ENCODE measurements at places on chromosomes 1 and 21.

DNA sequence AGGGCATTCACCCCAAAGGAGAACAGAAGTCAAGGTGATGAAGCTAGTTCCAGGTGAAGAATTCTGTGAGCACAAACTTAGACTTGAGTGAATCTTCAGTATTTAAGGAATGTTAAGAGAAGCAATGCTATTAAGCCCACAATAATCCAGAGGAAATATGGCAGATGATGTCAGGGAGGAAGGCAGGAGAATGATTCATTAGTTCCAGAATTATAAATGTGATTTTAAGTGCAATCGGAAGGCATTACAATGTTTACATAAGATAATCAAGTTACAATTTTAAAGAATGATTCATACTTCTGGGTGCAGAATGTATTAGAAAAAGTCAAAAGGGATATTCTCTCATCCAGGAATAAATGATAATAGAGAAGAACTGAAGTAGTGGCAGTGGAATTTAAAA, 545.2 kb upstream of the BRINP3 start:
- DNase-seq: no peak

DNA sequence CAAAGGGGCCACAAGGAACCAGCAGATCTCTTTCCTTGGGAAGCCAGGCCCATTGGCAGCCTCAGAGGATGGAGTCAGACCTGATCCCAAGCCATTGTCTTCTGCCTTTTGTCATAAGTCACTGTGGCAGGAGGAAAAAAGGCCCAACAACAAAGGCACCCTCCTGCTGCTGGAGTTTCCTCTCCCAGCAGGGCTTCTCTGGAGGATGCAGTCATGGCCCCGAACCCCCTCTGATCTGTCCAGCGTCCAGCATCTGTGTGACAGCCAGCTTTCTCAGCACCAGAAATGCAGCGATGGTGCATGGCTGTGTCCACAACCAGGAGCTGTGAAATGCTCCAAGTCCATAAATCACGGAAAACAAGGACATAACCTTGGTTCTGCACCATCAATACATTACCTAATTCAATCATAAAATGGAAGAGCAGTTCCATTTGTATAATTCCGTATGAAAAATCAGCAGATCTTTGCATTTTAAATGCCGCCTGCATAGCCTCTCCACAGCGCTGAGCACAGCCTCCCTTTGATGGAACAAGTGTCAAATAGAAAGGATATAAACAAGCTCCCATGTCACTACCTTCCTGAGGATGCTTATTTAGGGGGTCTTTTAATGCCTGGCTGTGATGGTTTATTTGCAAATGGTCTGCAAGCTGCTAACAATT, 30.6 kb downstream of the AJAP1 start:
- no peak for DNase-seq

- no peak for DNase-seq
Measured at GRCh38 chr1:224880593-224881307, 48.7 kb upstream of the DNAH14 start.

DNA sequence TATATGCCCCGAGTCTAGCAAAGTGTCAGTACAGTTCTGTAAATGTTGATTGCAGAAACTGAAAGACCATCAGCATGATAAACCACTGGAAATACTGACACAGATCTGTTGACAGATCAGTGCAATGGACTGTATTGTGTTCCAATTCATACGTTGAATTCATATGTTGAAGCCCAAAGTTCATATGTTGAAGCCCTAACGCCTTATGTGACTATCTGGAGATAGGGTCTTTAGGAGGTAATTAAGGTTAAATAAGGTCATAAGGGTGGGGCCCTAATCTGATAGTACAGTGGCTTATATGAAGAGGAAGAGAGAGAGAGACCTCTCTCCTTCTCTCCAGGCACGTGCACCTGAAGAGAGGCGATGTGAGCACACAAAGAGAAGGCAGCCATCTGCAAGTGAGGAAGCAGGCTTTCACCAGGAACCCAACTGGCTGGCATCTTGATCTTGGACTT, 144.7 kb downstream of the MRPL39 start:
- DNase-seq: no peak

DNA sequence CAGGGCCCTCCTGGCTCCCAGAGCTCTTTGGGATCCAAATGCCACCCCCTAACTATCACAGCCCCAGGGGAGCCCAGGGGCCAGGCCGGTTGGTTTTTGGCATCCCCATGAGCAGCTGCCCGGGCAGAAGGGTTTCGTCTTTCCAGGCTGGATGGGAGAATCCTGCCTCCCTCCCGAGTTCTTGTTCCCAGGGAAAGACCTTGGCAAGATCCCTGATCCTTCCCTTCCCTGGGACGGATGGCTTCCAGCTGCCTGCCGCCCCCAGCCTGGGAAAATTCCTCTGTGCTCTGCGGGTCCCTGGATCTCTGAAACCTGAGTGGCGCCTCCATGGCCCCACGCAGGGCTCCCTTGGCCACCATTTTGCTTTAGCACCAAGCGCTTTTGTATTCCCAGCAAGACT, 55.6 kb downstream of the TAS1R2 start:
- no peak for DNase-seq

DNA sequence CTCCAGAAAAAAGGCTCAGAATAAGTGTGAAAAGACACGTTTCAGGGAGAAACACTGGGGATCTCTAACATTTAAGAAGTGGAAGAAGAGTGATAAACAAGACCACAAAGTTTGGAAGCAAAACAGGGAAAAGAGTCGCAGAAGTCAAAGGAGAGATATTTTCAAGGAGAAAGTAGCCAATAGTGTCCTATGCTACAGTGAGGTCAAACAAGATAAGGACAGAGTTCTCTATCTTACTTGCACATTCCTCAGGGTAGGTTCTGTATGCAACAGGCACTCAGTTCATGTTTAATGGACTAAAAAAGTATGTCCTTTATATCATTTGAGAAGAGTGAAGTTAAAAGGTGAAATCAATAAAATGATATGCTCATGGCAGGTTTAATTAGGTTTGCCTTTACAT, 13.8 kb upstream of the EDEM3 start:
- no peak for DNase-seq

GRCh38 chr1:160291248-160292220, 6.6 kb upstream of the PEX19 start:
- DNase-seq: peak; percentile 36

DNA sequence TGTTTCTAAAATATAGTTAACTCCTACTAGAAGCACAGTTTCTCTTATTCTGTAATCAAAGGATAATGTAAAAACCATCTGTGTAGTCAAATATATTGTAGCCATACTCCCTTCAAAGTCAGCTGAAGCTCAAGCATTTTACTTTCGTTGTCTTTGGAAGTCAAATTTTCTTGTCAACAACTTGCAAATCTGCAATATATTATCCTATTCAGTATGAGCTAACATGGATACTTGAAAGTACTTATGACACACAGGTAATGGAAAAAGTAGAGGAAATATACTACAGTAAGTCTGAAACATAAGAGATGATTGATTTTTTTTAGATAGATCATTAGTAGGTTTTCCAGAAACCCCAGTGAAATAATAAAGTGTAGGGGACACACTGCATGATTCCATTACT, 121.5 kb downstream of the COL24A1 start:
- no peak for DNase-seq

DNA sequence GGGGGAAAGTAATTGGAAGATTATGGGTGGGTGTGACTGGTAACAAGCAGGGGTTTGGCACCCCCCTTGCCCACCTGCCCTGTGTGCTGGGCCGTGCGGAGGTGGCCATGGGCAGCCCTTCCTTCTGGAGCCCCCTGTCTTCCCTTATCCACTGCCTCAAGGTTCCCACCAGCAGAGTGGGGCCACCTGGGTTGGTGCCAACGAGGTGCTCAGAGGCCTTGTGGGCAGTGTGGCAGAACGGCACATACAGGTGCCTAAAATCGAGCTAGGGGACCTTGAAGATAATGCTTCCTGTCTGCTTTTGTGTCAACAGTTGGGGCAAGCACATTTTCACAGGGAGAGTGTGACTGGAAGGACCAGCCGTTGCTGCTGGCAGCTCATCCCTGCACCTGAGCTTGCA, 161.8 kb downstream of the PCBP3 start:
- DNase-seq: no peak

DNA sequence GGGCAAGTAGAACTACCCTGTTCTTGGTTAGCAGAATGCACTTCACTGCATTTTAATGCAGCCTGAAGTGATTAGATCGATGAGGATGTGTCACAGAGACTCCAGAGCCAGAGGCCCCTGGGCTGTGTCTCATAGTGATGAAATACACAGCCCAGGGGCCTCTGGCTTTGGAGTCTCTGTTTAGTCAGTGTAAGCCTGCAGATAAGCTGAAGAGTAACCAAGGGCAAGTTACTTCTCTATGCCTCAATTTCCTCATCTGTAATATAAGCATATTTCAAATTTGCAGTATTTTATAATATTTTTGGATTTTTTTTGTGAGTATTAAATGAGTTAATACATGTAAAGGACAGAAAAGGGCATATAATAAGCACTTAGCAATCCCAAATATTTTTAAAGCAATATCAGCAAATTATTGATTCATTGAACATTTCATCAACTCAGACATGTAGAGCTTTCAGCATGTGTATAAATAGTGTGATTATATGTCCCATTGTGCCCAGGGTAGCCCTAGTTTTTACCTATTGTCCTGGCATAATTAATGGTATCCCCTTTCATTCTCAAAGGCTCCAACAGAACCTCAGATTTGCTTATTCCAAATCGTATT, 23.6 kb upstream of the APOBEC4 start:
- DNase-seq: no peak

GRCh38 chr1:17485281-17485680, 45.8 kb upstream of the RCC2 start:
- DNase-seq: no peak

DNA sequence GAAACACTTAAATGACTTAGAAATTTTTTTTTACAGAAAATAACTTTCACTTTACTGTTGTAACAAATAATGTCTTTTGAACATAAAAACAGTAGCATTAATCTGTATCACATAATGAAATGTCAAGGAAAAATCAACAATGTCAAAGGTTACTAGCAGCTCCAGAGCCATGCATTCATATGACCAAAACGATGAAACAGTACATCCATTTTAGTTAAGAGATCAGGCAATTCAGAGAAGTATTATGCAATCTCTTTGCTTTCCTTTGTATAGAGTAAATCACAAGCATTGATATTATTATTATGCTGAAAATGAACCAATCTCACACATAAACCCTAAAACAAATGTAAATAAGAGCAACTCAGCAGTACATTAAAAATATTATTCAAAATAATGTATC, 748.9 kb downstream of the PLA2G4A start:
- DNase-seq: no peak

DNA sequence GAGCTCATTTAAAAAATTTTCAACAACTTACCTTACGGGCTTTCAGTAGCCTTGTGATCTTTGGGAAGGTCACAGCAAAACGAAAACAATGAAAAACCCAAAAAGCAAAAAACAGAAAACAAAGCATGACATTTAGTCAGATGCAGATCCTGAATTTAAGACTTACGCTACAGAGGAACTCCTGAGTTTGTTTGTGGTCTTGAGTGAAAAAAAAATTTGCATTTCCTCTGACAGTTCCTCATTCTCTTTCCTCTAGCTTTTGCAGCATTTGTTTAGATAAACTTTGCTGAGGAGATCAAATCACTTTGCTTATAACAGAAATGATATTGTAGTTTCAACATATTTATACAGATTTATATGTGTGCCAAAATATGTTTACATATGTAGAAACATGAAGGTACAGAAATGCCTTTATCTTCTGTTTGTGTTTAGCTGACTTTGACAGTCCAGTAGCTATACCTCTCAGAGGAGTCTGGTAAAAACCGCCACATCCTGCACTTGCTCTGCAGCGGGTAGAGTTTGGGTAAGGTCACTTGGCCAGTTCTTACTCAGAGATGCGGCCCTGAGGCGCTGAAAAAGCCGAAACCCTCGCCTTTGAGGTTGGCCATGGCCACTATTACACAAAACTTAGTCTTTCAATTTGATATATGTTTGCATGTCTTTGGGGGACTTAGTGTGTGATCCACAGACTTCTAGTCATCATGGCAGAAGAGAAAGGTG, 142.5 kb downstream of the TNR start:
- no peak for DNase-seq

- DNase-seq: no peak
Measured at GRCh38 chr1:39567302-39567701, 9.3 kb downstream of the PABPC4 start.

DNA sequence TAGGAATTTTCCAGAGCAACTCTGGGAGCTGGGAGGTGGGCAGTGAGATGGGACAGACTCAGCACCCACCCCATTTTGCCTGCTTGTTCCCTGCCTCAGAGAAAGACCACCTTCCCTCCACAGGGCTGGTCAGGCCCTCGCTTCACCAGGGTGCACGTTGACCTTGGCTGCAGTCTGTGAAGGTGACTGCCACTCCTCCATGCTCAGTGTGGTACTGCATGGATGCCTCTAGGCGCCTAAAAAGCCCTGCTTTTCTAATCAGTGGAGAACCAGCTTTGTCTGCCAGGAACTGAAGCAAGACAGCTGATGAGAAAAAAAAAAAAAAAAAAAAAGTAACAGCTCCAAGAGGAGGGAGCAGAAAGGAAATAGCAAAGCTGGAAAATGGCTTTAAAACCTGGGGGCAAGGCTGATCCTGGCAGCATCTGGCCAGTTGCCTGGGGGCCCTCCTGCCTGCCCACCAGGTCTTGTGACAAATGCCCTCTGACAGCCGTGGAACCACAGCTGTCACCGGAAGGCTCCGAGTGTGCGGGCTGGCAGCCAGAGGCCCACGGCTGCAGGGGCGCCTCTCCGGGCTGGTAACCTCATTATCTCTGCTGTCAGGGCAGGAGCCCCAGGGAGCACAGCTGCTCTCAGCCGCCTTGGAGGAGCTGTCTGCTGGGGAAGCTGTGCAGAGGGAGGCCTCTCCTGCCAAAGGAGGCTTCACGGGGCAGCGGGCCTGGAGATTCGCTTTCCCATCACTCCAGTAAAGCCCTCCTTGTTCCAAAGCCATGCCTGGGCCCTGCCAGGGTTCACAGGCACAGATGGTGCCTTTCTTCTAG, 13.7 kb downstream of the KIAA1614 start:
- no peak for DNase-seq

DNA sequence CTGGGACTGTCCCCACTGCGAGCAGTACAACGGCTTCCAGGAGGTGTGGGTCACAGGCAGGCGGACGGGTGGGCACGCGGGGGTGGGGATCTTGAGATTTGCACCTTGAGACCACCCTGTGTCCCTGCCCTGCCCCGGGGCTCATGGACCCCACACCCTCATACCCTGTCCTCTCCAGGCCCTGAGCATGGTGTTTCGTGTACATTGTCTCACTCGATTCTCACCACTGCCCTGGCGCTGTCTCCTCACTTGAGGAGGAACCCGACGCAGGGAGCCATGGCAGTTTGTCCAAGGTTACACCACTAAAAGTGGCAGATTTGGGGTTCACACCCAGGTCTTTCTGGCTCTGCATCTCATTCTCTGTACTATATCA, 7.2 kb downstream of the TMEM201 start:
- DNase-seq: no peak

DNA sequence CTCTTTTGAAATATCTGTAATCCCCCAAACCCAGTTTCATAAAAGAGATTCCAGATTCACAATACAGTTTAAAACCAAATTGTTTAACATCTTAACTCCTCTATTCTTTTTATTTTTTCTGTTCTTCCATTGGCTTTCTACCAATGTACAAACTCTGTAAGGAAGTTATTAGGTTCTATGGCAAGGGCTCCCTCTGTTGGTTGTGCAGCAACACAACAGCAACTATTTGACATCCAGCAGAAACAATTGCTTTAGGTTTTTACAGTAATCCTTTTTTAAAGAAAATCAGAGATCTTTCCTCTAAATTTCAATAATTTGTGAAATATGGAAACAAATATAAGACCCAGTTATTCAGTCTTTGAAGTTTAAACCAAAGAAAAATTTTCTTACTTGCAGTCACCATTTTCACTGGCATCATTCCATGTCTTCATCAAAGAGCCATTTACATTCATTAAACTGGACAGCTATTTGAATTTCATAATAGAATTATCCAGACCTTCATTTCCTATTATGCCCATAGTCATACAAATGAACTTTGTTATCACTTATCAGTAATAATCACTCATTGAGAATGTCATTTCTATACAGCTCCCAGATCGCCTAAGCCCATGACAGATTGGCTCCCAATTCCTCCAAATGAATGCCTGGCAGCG, 46.5 kb upstream of the RNF11 start:
- DNase-seq: peak; percentile 3

Data from stimulated activated CD4-positive, alpha-beta T cell treated with anti-CD3 and anti-CD28 coated beads, Interleukin-1b, Interleukin-23, amount 100 ng/mL, for 1 hour (primary cell).